Bronchial smooth muscle cell (primary cell): ENCODE measurements at places on chromosomes 4 and X. TPM values are rescaled to one million over a fixed set of nuclear protein-coding genes. Genes with fewer than 3 reads are reported as not detected.

Gene TECRL
- total RNA-seq = not detected in 2 replicates

Gene PASD1
- not detected in 2 replicates for total RNA-seq

Gene RAB39B
- total RNA-seq = 1.7 and 2.5 TPM in 2 replicates

Gene MAGEA2
- total RNA-seq = 0.16 TPM in 1 of 2 replicates, not detected in the other

Gene NHS
- 1.1 and 2.0 TPM in 2 replicates for total RNA-seq

Gene F8A3
- total RNA-seq = 0.26 and 0.79 TPM in 2 replicates
